ENCODE measurements at places on chromosomes 5 and 9.

GRCh38 chr9:134391319-134392231 is 65.3 kb downstream of the RXRA start:
- DNase-seq = peak; percentile 40

DNA sequence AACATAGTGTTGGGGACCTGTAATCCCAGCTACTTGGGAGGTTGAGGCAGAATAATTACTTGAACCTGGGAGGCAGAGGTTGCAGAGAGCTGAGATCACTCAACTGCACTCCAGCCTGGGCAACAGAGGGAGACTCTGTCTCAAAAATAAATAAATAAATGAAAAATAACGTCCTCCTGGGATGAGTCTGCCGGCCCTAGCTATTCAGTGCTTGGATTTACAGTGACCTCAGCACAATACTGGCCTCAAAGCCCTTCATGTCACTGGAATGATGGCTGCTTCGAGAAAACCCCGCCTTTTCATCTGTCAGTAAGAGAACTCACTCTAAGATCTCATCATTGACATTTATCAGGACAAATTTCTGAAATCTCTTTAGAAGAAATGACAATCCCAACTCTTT is 35.5 kb downstream of the SOX30 start:
- no peak for DNase-seq

GRCh38 chr9:38048316-38048969 is 20.6 kb downstream of the SHB start:
- DNase-seq = no peak

GRCh38 chr5:34620185-34620584 is 35.9 kb upstream of the RAI14 start:
- no peak for DNase-seq

GRCh38 chr5:14036947-14037346 is 92.5 kb upstream of the DNAH5 start:
- no peak for DNase-seq

GRCh38 chr9:124381170-124381945 is 33.9 kb downstream of the PSMB7 start:
- no peak for DNase-seq

GRCh38 chr5:177610131-177610769 is 10.3 kb downstream of the B4GALT7 start:
- DNase-seq = no peak

DNA sequence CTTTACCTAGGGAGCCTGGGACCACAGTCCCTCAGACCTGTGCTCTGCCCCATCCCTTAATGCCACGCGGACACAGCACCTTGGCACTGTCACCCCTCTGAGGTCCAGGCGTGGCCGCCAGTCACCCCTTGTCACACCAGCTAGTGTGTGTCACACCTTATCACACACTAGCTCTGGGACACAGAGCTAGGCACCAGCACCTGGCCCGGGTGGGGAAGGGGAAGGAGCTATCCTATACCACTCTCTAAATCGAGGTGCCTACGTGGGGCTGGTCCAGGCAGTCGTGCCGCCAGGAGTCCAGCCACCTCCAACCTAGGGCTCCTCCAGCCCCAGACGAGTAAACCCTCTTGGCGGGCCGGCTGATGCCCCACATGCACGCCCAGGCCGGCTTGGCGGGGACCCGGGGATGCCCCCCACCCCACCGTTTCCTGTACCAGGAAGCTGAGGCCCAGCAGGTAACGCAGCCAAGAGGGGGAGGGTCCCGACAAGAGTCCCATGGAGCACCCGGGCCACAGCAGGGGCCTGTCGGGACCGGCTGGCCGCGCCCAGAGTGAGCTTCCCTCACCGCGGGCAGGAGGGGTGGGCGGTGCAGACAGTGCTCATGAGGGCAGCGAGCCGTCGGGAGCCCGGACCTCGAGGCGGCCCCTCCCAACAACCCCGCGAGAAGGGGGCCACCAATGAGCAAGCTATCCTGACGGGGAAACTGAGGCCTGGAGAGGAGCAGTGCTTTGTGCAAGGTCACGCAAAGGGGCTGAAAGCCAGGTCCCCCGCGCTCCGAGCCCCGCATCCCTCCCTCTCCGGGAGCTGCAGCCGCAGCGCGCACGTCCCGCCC is 550 bp downstream of the CORO2A start:
- peak; percentile 11 for DNase-seq

DNA sequence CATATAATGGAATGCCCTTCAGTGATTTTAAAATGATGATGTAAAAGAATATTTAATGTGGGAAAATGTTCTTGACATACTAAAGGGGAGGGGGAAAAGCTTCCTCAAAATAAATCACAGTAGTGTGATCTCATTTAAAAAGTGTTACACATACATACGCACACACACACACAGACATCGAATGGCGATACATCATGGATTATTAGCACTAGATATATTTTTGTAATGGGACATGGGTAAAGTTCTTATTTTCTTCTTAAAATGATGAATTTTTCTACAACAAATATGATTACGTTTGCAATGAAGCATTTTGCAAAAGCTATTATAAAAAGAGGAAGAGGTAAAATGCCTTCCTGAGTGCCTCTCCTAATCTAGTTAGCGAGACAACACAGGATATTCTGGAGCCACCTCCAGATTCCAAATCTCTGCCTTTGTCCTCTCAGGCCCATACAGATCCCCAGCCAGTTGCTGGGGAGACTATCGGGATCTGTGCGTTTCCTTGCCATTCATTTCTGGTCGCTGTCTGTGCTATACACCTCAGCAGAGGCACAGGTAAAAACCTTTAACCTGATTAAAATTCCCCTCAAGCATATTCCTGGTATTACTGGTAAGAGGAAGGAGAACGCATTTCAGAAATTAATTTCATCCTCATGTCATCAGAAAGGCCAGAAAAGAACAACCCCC is 69.6 kb downstream of the SLC28A3 start:
- no peak for DNase-seq

GRCh38 chr9:111994831-111995458 is 98.3 kb downstream of the UGCG start:
- DNase-seq = no peak

- DNase-seq = no peak
Measured at GRCh38 chr5:142306077-142306502, 18.7 kb downstream of the SPRY4 start.
